ENCODE measurements at places on chromosomes 11 and 22.

GRCh38 chr22:17303840-17304779 lies 65.2 kb upstream of the CECR2 start:
- no peak for DNase-seq

GRCh38 chr22:27692243-27692642 lies 109.3 kb downstream of the MN1 start:
- no peak for DNase-seq

GRCh38 chr11:129331217-129331616 lies 44.4 kb upstream of the BARX2 start:
- DNase-seq = no peak

DNA sequence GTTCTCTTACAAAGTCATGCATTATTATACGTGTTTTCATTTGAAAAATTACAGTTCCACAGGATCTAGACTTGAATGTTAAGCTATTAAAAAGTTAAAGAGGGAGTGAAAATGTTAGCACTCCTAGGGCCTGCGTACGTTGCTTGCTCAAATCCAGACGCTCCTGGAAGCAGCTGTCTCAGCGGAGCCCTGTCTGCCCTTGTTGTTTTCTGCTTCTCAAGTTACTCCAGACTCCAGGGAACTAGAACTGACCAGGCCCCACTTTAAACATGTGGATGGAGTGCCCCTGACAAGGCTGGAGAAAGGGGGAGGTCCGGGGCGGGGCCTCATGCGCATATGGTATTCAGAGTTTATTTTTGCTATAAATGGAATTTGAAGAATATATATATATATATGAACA lies 9.6 kb downstream of the PARVB start:
- no peak for DNase-seq
